Activated naive CD4-positive, alpha-beta T cell treated with anti-CD3 and anti-CD28 coated beads, Interleukin-2, amount 50 U/mL, for 72 hours (primary cell): ENCODE measurements at places on chromosomes 2 and 18.
A peak's percentile ranks its signal among the peaks of the same experiment; 100 is the strongest.

- no peak for DNase-seq
Measured at GRCh38 chr2:133420788-133421187, 147.5 kb downstream of the NCKAP5 start.

- no peak for DNase-seq
Measured at GRCh38 chr18:34042423-34043146, 182.1 kb downstream of the NOL4 start.

DNA sequence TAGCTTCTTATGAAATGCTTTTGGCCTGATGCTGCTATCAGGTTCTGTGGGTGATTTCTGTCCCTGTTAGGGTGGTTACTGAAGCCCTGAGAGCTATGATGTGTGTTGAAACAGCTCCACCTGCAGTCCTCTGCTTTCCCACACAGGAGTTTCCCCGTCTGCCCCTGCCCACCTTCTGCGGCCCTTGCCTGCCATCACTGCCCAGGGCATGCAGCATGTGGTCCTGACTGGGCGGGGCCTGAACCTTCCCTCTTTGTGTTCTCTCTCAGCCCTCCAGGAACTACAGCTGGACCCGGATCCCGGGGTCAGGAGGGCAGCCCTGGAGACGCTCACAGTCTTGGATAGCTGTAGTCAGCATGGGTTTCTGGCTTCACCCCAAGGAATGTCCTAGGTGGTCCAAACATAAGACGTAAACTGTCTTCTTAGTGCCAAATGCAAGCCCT lies 21.4 kb downstream of the HJURP start:
- DNase-seq = no peak

- no peak for DNase-seq
Measured at GRCh38 chr2:143162997-143163396, 33.8 kb downstream of the ARHGAP15 start.

GRCh38 chr2:30243231-30243630 lies 11.9 kb downstream of the LBH start:
- no peak for DNase-seq

- no peak for DNase-seq
Measured at GRCh38 chr2:217283460-217283859, 423.6 kb upstream of the TNP1 start.

DNA sequence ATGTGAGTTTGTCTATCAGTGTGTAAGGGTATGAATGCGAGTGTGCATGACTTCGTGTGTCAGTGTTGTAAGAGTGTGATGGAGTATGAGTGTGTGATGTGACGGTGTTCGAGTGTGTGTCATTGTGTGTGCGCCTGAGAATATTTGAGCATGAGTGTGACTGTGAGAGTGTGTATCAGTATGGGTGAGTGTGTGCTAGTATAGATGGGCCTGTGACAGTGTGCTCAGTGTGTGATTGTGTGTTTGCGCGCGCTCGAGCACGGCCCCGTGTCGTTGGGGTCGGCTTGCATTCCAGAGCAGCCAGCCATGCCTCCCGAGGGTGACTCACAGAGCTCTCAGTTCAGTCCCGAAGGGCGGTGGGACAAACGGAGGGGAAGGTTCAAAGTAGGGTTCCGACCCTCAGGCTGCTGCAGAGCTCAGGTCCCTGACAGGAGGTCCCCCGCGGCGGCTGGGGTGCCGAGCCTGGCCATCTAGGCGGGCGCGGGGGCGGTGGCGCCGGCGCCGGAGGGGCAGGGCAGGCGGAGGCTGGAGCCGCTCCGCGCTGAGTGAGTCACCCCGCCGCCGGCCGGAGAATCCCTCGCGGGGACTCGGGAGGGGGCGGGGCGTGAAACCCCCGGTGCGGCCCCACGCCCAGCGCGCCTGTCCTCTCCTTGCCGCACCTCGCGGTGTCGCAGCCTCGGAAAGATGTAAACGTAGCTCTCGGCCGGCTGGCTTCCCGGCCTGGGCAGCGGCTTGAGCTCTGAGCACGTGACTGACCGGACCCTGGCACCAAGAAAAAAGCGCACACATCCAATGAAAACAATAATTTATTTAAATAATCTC lies 3.8 kb downstream of the DLX2 start:
- no peak for DNase-seq

DNA sequence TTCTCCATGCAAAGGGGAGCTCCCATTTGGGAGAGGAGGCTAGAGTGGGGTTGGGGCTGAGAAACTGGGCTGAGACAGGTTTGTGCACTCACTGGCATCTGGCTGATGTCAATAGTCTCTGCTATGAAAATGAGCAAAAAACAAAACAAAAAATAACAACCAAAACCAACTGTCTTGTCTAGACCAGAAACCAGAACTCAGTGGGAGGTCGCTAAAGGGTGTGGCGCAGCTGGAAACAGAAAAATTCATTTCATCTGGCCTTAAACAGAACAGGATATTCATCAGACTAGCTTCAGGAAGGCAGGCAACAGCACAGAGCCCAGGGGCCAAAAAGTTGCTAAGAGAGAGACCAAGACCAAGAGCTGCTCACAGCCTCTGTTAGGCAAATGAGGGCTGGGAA lies 126.1 kb downstream of the THNSL2 start:
- DNase-seq = no peak

- no peak for DNase-seq
Measured at GRCh38 chr2:213187833-213188532, 36.6 kb upstream of the IKZF2 start.

DNA sequence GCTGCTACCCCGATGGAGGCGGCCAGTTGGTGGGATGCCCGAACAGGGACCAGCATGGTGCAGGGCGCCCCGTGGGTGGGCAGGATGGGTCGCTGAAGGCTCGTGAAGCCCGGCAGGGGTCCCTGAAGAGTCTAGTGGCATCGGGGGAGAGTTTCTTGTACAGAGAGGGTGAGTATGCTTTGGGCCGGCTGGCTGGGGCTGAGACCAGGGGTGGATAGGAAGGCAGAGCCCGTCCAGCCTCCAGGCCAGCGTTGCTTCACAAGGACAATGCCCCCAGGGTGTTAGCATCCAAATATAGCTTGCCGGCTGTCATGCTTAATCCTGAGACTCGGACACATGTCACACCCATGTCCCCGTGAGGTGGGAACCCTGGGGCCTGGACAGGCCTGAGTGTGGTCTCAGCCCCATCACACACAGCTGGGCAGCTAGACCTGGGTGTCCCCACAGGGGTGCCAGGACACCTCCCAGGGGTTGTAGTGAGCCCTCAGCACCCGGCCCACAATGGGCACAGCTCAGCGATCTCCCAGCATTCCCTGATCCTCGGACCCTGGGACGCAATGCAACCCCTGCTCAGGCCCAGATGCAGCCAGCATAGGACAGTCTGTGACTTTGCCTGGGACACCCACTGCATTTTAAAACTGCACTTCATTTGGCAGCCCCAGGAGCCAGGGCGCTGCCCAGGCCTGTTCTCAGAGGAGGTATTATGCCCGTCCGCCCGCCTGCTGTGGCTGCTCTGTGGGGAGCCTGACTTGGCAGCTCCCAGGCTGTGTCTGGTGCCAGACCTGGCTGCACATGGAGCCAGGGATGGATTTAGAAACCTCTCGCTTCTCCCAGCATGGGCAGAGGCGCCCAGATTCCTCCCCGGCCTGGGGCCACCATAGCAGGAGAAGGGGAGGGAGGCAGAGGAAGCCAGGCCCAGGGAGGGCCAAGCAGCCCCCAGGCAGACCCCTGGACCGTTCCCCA lies 36.4 kb downstream of the RAMP1 start:
- DNase-seq = no peak

- no peak for DNase-seq
Measured at GRCh38 chr2:222959358-222959757, 92.6 kb upstream of the KCNE4 start.

DNA sequence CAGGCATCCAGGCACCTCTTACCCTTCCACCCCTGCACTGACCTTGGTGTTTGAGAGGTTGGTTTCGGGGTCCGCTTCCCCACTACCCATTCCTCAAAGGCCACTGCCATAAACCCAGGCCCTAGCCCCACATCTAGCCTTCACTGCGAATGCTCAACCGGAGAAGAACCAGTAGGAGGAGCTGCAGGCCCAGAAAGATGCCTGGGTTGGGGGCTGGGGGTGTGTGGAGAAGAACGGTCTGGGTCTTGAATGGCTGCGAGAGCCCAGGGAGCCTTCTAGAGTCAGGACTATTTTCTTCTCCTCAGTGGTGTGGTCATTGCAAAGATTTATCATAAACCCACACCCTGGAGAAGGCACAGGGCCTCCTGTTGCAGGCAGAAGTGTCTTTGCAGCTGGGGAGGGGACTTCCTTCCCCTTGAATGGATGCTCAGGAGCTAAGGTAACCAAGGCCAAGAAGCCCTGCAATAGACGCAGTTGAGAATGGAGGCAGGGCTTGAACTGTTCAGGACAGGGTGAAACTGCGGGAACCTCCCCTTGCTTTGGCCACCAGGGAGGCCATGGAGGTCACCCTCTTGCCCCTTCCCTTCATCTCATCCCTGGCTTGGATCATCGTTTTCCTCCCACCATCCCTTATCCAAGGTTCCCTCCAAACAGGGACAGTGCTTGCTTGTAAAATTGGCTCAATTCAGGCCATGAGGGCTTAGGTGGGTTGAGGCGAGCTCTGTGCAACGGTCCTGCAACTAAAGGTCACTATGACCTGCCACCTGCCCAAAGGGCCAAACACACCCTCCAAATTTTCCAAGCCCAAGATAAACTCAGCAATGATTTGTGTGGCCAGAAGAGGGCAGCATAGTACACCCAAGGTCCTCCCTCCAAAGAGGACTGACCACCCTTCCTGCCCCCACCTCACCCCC lies 20.9 kb downstream of the THNSL2 start:
- DNase-seq = peak; percentile 30

- DNase-seq = no peak
Measured at GRCh38 chr2:9666306-9666705, 35.5 kb upstream of the YWHAQ start.

GRCh38 chr18:34611904-34612303 lies 98.2 kb upstream of the DTNA start:
- no peak for DNase-seq

DNA sequence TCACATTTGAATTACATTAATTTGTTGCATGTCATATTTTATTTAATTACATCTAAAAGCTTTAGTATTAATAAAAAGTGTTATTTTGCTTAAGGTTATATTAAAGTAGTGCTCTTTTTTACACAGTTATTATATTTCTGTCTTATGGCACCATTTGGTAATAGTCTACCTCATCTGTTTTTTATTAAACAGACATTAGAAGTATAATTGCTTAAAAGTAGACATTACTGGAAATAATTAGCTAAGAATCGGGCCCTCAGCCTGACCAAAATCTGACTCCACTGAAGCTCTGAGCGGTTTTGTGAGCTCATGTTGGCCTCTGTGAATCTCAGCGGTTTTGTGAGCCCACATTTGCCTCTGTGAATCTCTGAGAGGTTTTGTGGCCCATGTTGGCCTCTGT lies 102.5 kb upstream of the SNTG2 start:
- DNase-seq = no peak
